ENCODE measurements at places on chromosomes 4 and X. TPM values are rescaled to one million over a fixed set of nuclear protein-coding genes. Genes with fewer than 3 reads are reported as not detected.

DNA sequence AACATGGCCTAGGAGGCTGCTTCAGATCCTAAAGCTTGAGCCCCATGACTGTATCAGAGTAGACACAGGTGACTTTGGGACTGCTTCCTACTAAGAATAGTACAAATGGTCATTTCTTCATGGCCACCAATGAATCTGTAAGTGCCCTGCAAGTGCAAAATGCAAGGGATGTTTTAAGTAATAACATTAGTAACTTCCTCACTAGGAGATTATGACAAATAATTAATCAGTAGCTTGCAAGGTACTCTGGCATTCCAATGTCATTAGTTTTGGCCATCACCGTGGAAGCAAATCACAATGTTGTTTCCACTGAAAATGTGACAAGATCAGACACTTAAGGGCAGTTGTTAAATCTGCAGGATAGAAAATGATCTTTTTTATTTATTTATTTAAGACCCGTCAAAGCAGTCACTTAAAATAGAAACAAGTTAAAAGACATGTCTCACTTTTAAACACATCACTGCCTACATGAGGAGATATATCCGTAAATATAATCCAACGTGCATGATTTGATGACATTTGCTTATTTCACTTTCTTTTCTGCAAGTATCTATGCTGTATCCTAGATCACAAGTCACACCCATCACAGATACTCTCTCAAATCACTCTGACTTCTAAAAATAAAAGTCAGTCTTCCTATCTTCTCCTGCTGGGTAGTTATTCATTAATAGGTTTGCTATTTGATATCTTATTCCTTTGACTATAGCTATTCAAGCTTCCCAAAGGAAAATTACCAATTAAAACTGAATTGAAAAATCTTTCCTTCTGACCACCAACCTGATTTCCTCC is 400.6 kb downstream of the IL15 start:
- peak; percentile 5 for DNase-seq
- no peak overlapping the region for H3K27ac ChIP-seq
- no peaks in the 10 kb centered on the region for H3K27me3 ChIP-seq
- peaks cover 10% of the 10 kb centered on the region for H3K4me1 ChIP-seq
- no peaks in the 10 kb centered on the region for H3K36me3 ChIP-seq

Gene NUDT10
- total RNA-seq = 2.7 TPM

DNA sequence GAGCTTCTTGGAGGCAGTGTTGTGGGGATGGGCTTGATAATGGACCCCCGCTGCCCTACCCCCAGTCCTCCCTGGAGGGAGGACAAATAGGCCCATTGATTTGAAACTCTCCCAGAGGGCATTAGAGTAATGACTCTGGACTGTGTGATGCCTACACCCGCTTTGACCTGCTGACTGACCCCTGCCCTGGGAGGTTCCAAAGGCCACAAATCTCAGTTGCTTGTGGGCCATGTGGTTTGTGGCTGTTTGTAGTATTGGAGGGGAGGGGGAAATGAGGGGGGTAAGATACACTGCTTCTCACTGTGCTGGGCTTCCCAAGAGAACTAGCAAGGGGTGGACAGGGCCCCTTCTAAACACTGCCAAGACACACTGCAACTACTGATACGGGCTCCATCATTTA is 27.6 kb upstream of the BCORL1 start:
- H3K27ac ChIP-seq = no peak overlapping the region
- H3K27me3 ChIP-seq = peaks cover 3% of the 10 kb centered on the region
- DNase-seq = no peak
- peaks cover 3% of the 10 kb centered on the region for H3K4me1 ChIP-seq
- no peaks in the 10 kb centered on the region for H3K36me3 ChIP-seq

GRCh38 chrX:134929808-134930207 is 61.0 kb upstream of the SMIM10 start:
- H3K4me3 ChIP-seq = no peak overlapping the region
- DNase-seq = no peak
- H3K4me1 ChIP-seq = peaks cover 10% of the 10 kb centered on the region
- no peaks in the 10 kb centered on the region for H3K36me3 ChIP-seq
- H3K27me3 ChIP-seq = no peaks in the 10 kb centered on the region
- H3K27ac ChIP-seq = no peak overlapping the region

DNA sequence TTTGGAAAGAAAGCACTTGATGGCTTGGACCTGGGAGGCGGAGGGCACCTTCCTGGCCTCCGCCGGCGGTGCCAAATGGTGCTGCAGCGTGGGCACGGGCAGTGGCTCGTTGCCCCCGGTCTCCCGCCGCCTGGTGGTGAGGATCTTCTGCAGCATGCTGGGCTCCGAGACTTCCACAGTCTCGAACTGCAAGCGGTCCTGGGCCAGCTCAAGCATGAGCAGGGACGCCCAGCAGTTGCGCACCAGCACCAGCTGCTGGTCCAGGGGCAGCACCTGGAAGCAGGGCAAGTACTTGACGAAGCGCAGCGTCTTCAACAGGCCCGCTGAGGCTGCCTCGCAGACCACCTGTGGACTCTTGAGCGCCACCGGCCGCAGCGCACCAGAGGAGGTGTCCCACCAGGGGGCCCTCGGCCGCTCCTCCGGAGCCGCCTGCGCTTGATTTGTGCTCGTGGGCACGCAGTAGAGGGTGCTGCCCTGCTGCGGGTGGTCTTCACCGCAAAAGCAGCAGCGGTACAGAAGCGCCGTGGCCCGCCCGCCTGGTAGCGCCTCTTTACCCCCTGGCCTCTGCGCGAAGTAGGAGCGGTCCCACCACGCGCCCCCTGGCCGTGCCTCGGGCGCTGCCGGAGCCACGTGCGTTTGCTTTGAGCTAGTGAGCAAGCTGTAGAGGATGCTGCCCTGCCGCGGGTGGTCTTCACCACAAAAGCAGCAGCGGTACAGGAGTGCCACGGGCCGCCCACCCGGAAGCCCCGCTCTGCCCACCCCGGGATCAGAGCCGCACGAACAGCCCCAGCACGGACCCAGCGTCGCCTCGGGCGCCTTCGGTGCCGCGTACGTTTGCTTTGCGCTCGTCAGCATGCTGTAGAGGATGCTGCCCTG is 689 bp downstream of the NR0B1 start:
- H3K4me3 ChIP-seq = no peak overlapping the region
- DNase-seq = peak; percentile 77
- no peak overlapping the region for H3K27ac ChIP-seq
- H3K4me1 ChIP-seq = no peaks in the 10 kb centered on the region
- H3K27me3 ChIP-seq = peaks cover 18% of the 10 kb centered on the region
- H3K36me3 ChIP-seq = no peaks in the 10 kb centered on the region

GRCh38 chr4:112201915-112202505 is 29.6 kb upstream of the AP1AR start:
- H3K27me3 ChIP-seq = no peaks in the 10 kb centered on the region
- H3K4me3 ChIP-seq = no peak overlapping the region
- H3K27ac ChIP-seq = no peak overlapping the region
- H3K36me3 ChIP-seq = no peaks in the 10 kb centered on the region
- no peaks in the 10 kb centered on the region for H3K4me1 ChIP-seq

Gene MAN2B2
- 26.8 TPM for total RNA-seq

DNA sequence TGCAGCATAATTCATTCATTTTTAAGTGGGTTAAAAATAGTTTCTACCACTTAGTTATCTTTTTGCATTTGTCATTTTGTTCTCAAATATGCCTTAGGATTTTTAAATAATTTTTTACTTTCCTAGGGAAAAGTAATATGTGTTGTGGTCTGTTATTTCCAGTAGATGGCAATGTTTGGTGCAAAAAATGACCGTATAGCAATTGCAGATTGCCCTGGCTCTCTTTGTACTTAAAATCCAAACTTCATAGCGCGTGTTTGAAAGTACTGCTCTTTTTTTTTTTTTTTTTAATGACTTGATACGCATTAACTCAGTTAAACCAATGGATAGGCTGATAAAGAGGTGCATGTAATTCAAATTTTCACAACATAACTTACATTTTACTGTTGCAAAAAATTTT is 74.4 kb upstream of the RBMX start:
- no peaks in the 10 kb centered on the region for H3K27me3 ChIP-seq
- no peak overlapping the region for H3K27ac ChIP-seq
- no peaks in the 10 kb centered on the region for H3K36me3 ChIP-seq
- H3K4me3 ChIP-seq = no peak overlapping the region
- no peaks in the 10 kb centered on the region for H3K4me1 ChIP-seq

- no peaks in the 10 kb centered on the region for H3K4me1 ChIP-seq
- no peaks in the 10 kb centered on the region for H3K36me3 ChIP-seq
- no peak overlapping the region for H3K4me3 ChIP-seq
- no peak overlapping the region for H3K27ac ChIP-seq
- no peak for DNase-seq
These were observed 550.5 kb downstream of the PDHA2 start for GRCh38 chr4:96390404-96390803.

GRCh38 chrX:87874043-87874442 is 356.4 kb downstream of the KLHL4 start:
- no peak overlapping the region for H3K4me3 ChIP-seq
- no peak for DNase-seq
- no peaks in the 10 kb centered on the region for H3K27me3 ChIP-seq
- no peak overlapping the region for H3K27ac ChIP-seq
- no peaks in the 10 kb centered on the region for H3K36me3 ChIP-seq
- H3K4me1 ChIP-seq = no peaks in the 10 kb centered on the region

- H3K36me3 ChIP-seq = peaks cover 5% of the 10 kb centered on the region
- H3K27me3 ChIP-seq = no peaks in the 10 kb centered on the region
These were observed 150.1 kb downstream of the DIPK2B start for GRCh38 chrX:45050558-45050957.

Measured in osteoblast (primary cell).